ENCODE measurements at places on chromosomes 5 and 9.
A peak's percentile ranks its signal among the peaks of the same experiment; 100 is the strongest.

- no peak for DNase-seq
Measured at GRCh38 chr5:172623313-172623980, 17.6 kb upstream of the NEURL1B start.

DNA sequence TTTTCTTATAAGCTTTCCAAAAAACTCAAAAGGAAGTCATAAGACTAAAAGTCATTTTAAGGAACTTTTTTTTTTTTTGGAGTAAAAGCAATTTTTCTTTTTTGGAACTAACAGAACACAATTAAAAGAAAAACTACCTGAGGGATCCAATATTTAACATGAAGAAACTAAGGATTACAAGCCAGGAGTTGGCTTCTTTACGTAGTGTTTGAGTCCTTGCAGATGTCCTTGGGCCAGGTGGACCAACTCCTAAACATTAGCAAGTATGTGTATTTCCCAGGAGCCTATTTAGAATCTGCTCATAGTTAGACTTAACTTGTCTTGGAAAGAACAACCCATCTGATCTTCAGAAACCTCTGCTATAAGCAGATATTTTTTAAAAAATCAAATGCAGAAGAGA lies 154.1 kb upstream of the EFNA5 start:
- DNase-seq = no peak

- DNase-seq = no peak
Measured at GRCh38 chr9:935348-935965, 41.0 kb upstream of the DMRT3 start.

DNA sequence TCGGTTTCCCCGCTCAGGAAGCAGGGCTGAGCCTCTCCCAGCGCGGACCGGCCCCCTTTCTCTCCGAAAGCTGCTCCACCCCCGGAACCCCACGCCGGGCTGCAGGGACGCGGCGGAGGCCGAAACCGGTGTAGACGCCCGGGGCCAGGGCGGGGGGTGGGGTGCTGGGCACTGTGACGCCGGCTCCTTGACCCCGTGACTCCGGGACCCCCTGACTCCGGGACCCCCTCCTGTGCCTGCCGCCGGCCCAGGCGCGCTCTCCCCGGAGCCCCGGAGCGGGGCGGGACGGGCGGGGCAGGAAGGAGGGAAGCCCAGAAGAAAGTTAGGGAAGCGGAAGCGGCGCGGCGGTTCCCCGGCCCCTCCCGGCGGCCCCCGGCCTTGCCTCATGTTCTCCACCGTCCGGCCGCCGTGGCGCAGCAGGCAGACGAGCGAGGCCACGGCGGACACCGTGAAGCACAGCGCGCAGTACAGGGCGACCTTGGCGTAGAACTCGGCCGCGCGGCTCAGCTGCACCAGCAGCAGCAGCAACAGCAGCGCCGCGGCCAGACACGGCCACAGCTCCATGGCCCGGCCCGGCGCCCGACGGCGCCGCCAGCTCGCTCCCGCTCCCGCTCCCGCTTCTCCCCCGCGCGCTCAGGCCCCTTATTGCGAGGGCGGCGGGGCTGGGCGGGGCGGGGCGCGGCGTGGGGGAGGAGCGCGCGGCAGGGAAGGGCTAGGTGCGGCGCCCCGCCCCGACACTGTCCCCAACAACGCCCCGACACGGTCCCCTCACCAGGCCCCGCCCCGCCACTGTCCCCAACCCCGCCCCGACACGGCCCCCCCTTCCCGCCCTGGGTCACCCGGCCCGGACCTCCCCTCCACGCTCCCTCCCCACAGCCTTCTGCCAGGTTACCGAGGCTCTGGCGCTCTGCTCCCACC lies at the start of gene AGPAT2:
Gene AGPAT2 (minus strand): TSS at position 664 of the 918 bp plus-strand sequence. CDS start 100 bp downstream, at position 564.
- peak; percentile 78 for DNase-seq

DNA sequence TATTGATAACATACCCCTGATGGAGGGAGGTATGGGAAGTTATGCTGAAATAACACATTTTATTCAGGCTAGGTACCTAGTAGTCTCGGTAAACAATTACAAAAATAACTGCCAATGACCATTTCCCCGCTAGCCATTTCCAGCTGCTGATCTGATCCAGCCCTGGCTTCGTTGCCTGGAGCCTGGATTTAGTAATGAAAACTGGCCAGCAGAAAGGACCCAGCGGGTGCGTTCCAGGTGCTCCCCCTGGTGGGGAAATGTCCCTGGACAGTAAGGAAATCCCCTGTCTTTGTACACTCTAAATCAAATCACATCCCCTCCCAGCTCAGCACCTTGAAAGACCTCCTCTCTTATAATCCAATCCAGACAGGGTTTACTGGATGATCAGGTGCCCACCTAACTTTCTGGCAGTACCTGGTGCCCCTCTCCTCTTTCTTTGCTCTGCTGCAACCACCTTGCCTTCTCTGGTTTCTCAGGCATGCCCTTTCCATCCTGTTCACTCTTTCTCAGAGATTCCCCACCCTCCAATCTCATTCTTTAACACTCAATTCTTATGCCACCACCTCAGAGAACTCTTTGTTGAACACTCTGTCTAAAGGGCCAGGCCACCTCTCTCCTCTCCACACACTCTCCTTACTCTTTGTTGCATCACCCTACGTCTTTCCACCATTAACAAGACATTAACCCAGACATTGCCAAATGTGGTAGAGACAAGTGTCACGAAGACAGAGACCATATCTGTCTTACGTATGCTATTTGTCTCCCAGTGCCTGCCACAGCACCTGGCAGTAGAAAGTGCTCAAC lies 50.1 kb upstream of the SMAD5 start:
- DNase-seq = peak; percentile 95

DNA sequence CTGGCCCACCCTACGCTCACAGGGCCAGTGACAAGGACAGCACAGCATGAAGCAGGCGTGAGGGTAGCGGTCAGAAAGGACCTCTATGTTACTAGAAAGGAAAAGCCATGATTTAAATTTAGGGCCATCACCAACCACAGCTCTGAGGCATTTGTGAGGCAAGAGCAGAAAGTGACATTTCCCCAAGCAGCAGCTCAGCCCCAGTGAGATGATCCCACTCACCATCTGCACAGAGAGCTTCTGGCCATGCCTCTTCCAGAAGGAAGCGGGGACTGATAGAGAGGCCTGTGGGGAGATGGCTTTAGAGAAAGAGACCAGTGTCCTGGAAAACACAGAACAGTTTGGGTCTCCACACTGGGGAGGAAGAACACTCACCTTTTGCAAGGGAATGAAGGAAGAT lies 413.9 kb downstream of the SPOCK1 start:
- no peak for DNase-seq

- DNase-seq = no peak
Measured at GRCh38 chr9:137051145-137051724, 2.6 kb downstream of the ENTPD2 start.

DNA sequence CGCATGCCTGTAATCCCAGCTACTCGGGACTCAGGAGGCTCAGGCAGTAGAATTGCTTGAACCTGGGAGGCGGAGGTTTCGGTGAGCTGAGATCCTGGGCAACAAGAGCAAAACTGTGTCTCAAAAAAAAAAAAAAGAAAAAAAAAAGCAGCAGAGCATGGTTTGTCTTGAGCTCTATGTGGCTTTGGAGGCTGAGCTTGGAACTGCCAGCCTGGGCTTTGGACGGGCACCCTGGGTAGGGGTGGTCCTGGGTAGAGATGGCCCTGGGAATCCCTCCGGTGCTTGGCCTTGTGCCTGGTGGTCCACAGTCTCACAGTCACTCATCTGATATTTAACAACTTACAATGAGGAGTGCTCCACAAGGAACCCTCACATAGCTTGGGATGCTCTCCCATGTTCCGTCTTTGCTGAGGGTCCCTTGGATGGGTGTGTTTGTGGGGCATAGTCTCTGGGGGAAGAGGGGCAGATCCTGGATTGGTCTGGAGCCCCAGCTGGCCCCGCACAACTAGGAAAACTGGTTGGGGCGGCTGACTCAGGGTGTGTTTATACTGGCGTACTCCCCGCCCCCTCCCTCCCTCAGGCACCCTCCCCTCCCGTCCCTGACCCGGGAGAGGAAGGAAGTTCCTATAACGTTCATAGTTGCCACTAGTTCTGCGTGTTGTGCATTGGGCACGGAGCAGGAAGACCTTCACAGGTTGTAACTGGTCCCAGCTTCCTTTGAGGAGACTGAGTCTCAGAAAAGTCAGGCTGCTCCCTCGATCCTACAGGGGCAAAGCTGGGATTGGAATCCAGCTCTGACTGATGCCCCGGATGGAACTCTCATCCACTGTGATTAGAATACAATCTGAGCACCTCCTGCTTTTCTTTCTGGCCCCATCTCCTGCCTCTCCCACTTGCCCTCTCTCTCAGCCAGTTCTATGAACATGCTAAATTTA lies 11.2 kb downstream of the IER5L start:
- peak; percentile 84 for DNase-seq

DNA sequence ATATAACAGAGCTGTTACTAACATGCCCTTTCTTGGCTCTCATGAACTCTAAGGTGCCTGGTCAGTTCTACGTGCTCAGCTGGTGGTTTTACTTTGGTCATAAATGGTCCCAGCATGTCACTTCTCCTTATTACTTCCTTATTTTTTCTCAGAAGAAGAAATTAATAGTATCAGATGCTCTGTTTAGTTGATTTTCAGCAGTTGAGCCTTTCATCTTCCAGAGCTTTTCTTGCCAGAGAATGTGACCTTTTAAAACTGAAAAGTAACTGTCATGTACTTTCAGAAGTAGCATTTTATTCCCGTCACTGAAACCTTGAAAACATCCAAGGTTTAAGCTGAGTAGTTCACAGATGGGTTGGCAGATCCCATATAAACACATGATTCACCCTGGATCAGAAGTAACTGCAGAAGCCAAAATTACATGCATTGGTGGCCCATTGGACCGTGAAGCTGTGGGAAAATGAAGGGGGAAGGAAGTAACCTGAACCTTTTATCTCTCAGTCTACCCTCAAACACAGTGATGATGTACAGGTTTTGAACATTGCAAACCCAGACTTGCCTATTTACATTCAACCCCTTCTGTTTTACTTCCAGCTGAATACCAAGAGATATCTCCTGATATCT lies 50.5 kb downstream of the HACD4 start:
- no peak for DNase-seq

- DNase-seq = no peak
Measured at GRCh38 chr5:40669606-40670390, 9.9 kb upstream of the PTGER4 start.

Measured in Calu3 (cell line).